ENCODE measurements at places on chromosomes 11 and 22.

- DNase-seq = no peak
Measured at GRCh38 chr11:116311206-116311605, 461.6 kb downstream of the BUD13 start.

DNA sequence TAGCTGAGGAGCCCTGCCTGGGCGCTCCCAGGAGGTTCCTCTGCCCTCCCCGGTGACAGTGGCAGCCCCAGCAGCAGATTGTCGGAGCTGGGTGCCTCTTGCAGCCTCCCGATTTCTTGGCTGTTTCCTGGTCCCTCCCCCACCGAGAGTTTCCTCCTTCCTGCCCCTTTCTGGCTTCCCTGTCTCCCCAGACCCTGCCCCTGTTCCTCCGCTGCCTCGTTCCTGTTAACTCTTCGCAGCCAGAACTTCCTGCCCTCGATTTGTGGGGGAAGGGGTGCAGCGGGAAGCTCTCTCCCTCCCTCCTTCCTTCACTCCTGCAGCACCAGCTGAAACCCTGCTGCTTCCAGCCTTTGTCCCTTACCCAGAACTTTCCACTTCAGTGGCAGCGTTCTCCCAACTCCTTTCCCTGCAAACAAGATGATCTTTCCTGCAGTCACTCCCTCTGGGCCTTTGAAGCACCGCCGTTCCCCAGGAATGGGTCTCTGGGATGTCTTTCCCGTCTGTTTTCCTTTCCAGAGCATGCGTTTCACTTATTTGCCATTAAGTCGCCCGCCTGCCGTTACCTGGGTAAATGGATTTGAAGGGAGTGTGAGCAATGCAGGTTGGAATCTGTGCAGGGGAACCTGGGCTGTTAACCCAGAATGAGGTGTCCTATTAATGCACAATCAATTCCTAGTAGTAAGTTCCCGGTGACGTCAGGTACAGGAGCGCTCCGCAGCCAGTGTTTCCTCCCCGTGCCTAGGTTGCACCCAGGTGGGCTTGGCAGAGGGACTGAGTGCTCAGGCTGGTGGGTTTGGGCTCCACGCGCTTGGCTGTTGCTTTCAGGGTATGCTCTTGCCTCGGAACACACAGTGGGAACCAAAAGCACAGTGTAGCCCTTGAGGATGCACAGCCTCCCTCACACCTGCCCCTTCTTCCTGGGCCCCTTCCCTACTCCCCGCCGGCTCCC lies 4.3 kb downstream of the GRK2 start:
- peak; percentile 35 for DNase-seq

GRCh38 chr11:117421041-117421440 lies 93.4 kb downstream of the CEP164 start:
- no peak for DNase-seq

DNA sequence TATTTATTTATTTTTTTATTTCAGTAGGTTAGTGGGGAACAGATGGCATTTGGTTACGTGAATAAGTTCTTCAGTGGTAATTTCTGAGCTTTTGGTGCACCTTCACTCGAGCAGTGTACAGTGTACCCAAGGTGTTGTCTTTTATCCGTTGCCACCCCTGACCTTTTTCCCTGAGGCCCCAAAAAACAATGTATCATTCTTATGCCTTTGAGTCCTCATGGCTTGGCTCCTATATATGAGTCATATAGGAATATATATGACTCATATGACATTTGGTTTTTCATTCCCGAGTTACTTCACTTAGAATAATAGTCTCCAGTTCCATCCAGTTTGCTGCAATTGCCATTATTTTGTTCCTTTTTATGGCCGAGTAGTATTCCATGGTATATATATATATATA lies 763.9 kb downstream of the NTM start:
- no peak for DNase-seq

DNA sequence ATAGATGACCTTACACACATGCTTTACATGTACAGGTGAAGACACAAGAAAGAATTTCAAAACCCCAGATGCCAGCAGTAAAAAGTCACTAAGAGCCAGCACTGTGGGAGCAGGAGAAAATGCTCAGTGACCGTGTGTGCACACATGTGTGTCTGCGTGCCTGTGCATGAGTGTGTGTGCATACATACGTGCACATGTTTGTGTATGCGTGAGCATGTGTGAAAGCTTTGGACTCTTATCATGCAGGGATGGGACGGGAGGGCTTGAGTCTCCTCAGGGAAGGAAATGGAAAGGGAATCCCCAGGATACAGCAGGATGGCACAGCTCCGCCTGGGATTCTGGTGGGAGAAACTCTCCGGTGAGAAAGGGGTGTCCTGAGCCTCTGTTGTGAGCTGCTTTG lies 121.5 kb upstream of the B3GAT1 start:
- DNase-seq = no peak

DNA sequence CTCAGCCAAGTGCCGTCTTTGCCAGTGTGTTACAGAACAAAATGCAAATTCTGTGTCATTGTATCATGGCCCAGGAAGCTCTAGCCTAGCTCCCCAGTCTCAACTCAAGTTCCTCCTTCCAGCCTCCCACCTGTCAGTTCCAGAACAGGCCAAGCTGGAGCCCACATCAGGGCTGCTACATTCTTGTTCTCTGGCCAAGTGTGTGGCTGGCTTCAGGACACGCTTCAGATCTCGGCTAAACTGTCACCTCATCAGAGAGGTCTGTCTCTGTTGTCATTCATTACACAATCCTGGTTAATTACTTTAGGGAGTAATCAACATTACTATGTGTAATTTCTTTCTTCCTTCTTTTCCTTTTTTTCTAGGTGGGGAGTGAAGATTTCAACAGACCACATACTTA lies 347.0 kb upstream of the SYN3 start:
- no peak for DNase-seq

DNA sequence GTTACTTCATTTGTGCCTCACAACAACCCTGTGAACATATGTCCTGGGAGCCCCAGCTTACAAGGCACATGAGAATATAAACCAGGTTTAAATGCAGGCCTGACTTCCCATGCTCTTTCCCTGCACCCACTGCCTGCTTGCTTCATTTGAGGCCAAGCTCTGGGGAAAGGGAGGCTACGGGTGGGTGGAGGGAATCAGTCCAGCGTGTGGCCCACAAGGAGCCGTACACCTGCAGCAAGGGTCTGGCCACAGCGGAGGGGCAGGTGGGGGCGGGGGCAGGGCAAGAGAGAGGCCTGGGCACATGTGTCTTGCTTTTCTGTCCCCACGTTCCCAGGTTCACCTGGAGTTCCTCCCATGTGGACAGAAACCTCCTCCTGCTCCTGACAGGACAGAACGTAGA lies 26.2 kb downstream of the FAM83F start:
- no peak for DNase-seq

DNA sequence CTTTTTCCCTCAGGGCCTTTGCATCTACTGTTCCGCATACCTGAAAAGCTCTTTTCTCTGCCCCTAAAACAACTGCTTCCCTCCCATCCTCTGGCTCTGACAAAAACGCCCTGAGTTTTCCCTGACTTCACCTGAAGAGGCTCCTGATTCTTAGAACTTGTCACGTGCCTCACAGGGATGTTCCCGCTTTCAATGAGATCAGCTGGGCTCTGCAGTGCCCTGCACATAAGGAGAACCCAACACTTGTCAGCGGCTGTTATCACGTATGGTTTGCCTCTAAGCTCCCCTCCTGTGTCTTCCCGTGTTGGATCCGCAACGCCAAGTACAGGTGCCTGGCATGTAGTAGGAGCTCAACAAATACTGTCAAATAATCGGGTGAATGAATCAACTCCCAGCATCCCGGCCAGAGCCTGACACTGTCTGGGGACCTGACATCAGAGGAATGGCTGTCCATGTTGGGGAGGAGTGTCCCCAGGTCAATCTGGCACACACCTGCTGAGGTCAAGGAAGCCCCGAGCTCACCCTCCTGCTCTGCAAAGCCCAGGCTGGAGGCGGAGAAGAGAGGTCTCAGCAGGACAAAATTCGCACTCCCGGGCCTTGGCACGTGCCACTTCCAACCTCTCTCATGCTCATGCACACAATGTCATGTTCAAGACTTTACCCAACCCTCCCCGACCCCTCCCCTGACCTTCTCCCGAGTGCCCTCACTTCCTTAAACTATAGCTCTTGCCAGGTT lies 4.2 kb upstream of the GRK2 start:
- no peak for DNase-seq

DNA sequence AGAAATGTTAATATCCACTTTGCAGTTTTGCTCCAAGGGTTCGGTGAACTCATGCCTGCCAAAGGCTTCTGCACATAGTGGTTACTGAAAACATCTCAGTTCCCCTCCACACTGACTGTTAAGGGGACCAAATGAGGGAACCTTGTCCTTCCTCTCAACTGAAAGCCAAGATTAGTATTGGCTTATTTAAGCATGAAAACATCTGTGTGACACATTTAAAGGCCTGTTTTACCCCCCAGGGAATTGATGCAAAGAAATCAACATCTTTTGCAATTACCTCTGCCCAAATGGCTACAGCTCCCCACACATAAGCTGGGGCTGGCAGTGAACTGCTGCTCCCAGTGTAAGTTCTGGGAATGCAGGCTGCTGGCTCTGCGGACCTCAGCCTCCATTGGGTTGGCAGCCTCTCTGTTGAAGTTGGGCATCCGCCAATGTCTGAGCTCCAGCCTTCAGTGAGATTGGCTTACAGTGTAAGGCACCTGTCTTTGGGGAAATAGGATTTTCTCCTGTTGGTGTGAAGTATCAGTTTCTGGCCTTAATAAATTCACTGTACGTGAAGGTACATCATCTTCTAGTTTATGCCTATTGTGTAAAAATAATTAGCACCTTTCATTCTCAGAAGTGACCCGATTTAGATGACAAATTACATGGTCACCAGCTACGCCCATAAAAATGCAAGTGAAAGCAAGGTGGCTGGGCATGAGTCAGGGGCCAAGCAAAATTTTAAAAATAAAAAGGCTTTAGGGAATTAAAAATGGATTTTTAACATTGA lies 213.4 kb upstream of the SYN3 start:
- no peak for DNase-seq

DNA sequence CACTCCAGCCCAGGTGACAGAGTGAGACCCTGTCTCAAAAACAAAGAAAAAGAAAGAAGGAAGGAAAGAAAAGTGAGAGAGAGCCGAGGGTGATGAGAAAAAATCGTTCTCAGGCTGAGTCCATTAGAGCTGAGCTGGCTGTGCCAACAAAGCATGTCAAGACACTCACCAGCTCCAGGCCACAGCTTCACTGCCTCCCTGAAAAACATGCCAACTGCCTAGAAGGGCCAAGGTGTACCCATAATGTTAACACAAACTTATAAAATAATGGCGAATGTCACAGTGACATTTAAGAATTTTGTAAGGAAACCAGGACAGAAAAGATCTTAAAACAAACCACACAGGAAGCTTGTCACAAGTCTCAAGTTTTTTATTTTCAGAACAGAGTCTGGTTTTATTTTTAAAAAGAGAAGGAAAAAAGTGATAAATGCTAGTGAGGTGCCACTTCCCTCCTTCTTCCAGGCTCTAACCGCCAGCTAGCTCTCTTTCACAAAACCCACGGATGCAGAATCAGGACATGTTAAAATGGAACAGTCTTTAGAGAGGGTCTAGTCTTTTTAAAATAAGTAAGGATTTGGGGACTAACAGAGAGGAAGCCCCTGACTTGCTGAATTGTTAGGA lies 5.1 kb downstream of the TMEM121B start:
- peak; percentile 46 for DNase-seq

- DNase-seq = no peak
Measured at GRCh38 chr11:78460471-78460870, 42.9 kb upstream of the GAB2 start.

- DNase-seq = no peak
Measured at GRCh38 chr11:134100171-134100570, 31.3 kb downstream of the JAM3 start.

DNA sequence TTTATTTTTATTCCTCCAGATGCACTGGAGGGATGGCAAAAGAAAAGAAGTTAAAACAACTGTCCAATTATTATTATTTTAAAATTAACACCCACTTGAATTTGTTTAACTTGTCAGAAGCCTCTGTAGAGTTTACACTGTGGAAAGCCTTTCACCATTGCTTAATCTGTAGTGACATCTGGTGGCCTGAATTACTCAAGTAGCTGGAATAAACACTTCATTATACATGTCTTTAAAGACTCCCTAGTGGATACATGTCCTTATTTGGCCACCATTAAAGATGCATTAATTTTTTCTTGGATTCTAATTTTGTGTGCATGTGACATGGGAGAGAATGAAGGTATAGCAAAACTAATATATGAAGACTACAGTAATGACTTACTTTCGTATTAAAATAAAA lies 1496.5 kb downstream of the FAM181B start:
- peak; percentile 33 for DNase-seq

- DNase-seq = no peak
Measured at GRCh38 chr11:3175194-3175593, 10.1 kb upstream of the OSBPL5 start.

- DNase-seq = no peak
Measured at GRCh38 chr11:77267962-77268361, 33.5 kb downstream of the GDPD4 start.

GRCh38 chr22:48343461-48343860 lies 1484.2 kb downstream of the BRD1 start:
- DNase-seq = no peak

- peak; percentile 76 for DNase-seq
Measured at GRCh38 chr11:122523846-122524805, 131.4 kb upstream of the UBASH3B start.

GRCh38 chr11:115238086-115238485 lies 266.1 kb downstream of the CADM1 start:
- no peak for DNase-seq

GRCh38 chr11:36253238-36253637 lies 36.0 kb downstream of the COMMD9 start:
- DNase-seq = no peak

GRCh38 chr22:40114411-40114810 lies 63.3 kb upstream of the TNRC6B start:
- DNase-seq = no peak

DNA sequence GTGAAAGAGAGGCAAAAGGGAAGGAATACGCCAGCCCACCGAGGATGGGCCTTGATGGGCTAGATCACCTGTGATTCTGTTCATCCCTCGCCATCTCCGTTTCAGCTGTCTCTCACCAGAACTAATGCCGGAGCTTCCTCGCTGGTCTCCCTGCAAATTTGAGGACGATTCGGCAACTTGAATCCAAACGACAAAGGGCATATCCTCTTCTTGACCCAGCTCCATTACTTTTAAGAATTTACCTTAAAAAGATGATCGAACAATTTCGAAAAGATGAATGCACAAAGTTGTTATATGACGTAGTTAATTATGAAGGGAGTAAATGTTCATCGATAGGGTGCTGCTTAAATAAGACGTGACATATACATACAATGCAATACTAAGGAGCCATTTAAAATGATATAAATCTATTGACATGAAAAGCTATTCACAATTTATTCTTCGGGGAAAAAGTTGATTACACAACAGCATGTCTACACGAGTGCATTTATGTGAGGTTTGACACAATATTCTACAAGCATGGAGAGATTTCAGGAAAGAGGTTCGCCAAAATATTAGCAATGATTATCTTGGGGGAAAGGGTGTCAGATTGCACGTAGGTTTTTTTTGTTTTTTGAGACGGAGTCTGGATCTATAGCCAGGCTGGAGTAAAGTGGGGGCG lies 937 bp upstream of the FAM168A start:
- peak; percentile 5 for DNase-seq

DNA sequence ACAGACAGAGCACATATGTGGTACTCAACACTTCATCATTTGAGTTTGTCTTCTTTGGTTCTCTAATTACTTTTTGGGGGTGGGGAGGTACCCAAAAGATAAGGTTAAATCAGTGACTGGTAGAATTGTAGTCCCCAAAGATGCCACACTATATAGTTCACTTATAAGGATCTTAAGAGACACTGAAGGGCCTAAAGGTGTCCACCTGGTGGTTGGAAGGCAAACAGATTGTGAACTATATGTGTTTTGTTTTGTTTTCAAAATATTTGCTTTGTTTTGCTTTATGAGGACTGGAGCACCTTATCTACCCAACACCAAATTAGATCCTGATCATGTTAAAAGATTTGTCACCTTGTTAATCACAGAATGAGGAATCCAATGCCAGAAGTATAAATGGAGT lies 136.1 kb downstream of the DCDC1 start:
- DNase-seq = no peak

Measured in inflammatory macrophage treated with lipopolysaccharide for 4 hours (primary cell).